Breast epithelium (tissue), 4 donors: ENCODE measurements at places on chromosomes 7 and 10. TPM values are rescaled to one million over a fixed set of nuclear protein-coding genes. Genes with fewer than 3 reads are reported as not detected.

Gene MSS51
- 2.6 TPM for total RNA-seq

Gene NEURL1
- 0.16 TPM for total RNA-seq

Gene PDE6C
- total RNA-seq, result not detected

Gene DOCK1
- total RNA-seq, result 101 TPM

GRCh38 chr7:1674161-1675035 lies 4.3 kb downstream of the ELFN1 start:
- peaks cover 68% of the 10 kb centered on the region for H3K27me3 ChIP-seq
- H3K27ac ChIP-seq, result no peak overlapping the region
- no peak for DNase-seq
- no peak overlapping the region for H3K4me3 ChIP-seq
- H3K36me3 ChIP-seq, result no peaks in the 10 kb centered on the region

Gene GFRA1
- total RNA-seq, result 98.5 TPM

Gene GDF10
- total RNA-seq, result 12.3 TPM

- H3K36me3 ChIP-seq, result no peaks in the 10 kb centered on the region
- H3K27ac ChIP-seq, result peak overlapping the region; percentile 41
- no peak for DNase-seq
- H3K27me3 ChIP-seq, result no peaks in the 10 kb centered on the region
- H3K4me1 ChIP-seq, result no peaks in the 10 kb centered on the region
Measured at GRCh38 chr10:110067960-110068770, 60.4 kb downstream of the ADD3 start.

DNA sequence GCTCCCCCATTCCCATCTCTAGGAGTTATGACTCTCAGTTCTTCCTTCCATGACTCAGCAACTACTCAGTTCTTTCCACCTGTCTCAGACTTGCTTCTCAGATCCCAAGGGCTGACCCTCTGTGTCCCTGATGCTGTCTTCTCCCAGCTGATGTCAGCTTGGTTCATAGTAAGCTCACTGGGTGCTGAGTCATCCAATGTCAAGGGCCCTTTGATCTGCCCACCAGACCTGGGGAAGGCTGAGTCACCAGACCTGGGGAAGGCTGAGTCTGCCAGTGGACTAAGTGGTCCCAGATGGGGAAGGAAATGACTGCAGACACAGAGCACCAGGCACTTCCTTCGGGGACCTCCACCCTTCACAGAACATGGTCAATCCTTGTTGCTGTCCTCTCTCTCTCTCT lies 76.1 kb upstream of the ZEB1 start:
- DNase-seq, result no peak
- H3K27me3 ChIP-seq, result no peaks in the 10 kb centered on the region
- H3K4me1 ChIP-seq, result no peaks in the 10 kb centered on the region
- H3K27ac ChIP-seq, result no peak overlapping the region
- H3K4me3 ChIP-seq, result no peak overlapping the region
- no peaks in the 10 kb centered on the region for H3K36me3 ChIP-seq

- H3K4me1 ChIP-seq, result no peaks in the 10 kb centered on the region
- H3K4me3 ChIP-seq, result no peak overlapping the region
- no peak overlapping the region for H3K27ac ChIP-seq
- no peaks in the 10 kb centered on the region for H3K36me3 ChIP-seq
- H3K27me3 ChIP-seq, result no peaks in the 10 kb centered on the region
Measured at GRCh38 chr10:35456784-35457183, 120.5 kb downstream of the CCNY start.

DNA sequence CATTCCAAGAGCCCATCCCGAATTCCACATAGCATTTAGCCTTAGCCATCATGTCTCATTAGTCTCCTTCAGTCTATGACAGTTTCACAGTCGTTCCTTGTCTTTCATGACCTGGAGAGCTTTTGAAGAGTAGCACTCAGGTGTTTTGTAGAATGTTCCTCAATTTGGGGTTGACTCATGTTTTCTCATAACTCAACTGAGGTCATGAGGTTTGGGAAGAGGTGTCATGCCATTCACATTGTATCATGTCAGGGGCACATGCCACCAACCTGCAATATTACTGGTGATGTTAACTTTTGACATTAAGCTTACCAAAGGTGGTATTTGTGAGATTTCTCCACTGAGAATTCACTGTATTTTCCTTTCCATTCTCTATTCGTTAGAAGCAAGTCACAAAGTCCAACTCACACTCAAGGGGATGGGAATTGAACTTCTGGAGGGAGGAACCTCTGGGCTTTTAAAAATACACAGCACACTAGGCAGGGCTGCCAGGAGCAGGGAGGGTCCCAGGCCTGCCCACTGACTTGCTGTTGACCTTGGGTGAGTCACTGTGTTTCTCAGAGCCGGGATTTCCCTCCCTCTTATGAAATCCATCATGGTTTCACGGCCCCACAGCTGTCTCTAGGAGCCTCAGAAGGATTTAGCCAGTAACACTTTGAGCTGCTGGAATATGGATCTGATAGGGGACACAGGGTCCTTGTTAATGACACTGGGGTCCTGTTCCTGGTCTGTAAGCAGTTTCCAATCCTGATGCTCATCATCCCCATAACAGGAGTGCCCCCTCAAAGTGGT lies 74.4 kb upstream of the TCF7L2 start:
- no peaks in the 10 kb centered on the region for H3K27me3 ChIP-seq
- H3K27ac ChIP-seq, result no peak overlapping the region
- no peak for DNase-seq
- H3K4me1 ChIP-seq, result no peaks in the 10 kb centered on the region
- no peak overlapping the region for H3K4me3 ChIP-seq

Gene UNCX
- total RNA-seq, result not detected

Gene POLR2J3
- total RNA-seq, result 13.5 TPM

DNA sequence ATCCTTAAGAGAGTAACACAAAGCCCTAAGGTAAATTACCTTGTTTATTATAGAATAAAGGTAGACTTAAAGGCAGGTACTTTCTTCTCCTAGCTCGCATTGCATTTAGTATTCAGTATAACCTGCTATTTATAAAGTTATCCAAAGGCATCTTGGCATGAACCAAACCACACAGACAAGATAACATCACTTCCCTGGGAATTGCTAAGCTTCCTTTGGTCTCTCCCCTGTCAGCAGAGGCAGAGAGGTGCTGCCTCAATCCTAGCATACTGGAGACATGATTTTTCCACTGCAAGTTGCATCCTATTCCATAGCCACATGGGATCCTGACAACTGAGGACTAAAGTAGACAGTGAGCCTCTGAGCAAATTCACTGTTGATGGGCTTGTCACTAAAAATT lies 101.7 kb upstream of the IL6 start:
- H3K27me3 ChIP-seq, result no peaks in the 10 kb centered on the region
- no peaks in the 10 kb centered on the region for H3K4me1 ChIP-seq
- no peak overlapping the region for H3K27ac ChIP-seq

DNA sequence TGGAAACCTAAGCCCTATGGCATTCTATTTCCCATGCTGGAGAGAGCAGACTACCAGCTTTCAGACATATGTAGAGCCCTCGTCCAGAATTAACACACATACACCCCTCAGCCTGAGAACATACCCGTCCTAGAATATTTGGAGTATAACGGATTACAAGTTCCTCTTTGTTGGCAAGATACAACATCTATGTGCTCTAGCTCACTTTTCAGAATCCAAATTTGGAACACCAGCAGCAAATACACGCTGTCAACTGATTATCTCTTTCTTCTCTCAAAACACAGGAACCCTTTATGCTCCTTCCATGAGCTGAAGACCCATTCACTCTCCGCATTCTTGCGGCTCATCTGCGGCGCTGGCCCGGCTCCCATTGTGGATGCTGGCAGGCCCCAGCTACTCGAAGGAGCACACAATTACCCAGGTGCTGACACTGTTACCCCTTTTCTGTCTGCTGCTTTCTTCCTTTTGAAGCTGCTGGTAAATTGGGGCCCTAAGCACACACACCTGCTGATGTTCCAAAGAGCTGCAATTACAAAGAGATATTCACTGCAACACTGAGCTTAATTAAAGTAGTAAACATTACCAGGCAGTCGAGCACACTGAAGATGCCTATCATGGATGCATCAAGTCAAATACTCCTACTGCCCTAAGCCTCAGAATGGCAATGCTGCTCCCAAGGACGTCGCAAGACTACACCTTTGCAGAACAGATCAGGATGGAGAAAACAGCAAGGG lies 70.0 kb downstream of the VOPP1 start:
- no peaks in the 10 kb centered on the region for H3K27me3 ChIP-seq
- no peak overlapping the region for H3K27ac ChIP-seq
- no peaks in the 10 kb centered on the region for H3K4me1 ChIP-seq
- H3K4me3 ChIP-seq, result no peak overlapping the region

GRCh38 chr7:94396037-94396431 lies 1.3 kb downstream of the COL1A2 start:
- no peak for DNase-seq
- no peaks in the 10 kb centered on the region for H3K27me3 ChIP-seq
- H3K36me3 ChIP-seq, result no peaks in the 10 kb centered on the region
- H3K4me1 ChIP-seq, result no peaks in the 10 kb centered on the region

GRCh38 chr10:88926566-88927415 lies 25.8 kb downstream of the ACTA2 start:
- no peaks in the 10 kb centered on the region for H3K4me1 ChIP-seq
- H3K36me3 ChIP-seq, result no peaks in the 10 kb centered on the region
- DNase-seq, result no peak
- H3K27me3 ChIP-seq, result no peaks in the 10 kb centered on the region
- H3K27ac ChIP-seq, result peak overlapping the region; percentile 74

Gene EFCAB10
- total RNA-seq, result not detected

DNA sequence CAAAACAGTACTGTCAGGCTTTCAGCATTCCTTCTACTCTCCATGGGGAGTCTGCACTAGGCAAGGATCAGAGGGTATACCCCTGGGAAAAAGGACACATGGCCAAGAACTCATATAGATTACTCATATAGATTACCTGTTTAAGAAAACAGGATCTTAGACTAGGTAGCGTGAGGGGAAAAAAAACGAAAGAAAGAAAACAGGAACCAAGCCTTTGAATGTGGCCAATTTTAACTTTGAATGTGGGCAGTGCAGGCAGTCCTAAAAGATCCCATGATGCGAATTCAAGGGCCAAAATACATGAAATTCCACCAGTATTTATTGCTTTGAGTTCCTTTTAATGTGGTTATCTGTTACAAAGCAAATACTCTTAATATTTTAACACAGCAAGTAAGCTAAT lies 108.6 kb upstream of the TAC1 start:
- H3K4me1 ChIP-seq, result no peaks in the 10 kb centered on the region
- DNase-seq, result no peak
- H3K27me3 ChIP-seq, result no peaks in the 10 kb centered on the region

Gene RNF148
- 11.8 TPM for total RNA-seq

DNA sequence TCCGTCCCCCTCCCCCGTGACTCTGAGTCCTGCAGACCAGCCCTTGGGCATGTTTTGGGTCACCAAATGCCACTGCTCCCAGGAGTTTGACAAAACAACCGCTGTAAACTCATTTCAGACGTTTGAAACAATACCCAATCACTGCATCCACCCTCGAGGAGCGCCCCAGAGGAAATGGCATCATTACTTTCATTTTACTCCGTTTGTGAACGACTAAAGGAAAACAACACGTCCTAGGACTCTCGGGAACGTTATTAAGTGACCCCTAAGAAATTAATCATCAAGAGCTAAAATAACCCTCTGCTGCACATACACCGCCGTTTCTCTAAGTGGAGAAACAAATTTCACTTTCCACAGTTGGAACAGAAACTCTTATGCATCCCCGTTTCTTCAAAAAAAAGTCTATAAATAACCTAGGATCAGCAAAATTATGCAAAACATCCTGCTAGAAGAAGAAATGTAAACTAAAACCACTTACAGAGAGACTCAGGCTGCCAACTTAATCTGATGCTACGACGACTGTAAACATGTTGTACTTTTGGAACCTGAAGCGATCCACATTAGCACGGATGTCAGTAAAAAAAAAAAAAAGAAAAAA lies 109.9 kb upstream of the EFCAB10 start:
- H3K27me3 ChIP-seq, result no peaks in the 10 kb centered on the region
- no peaks in the 10 kb centered on the region for H3K4me1 ChIP-seq
- H3K36me3 ChIP-seq, result no peaks in the 10 kb centered on the region

DNA sequence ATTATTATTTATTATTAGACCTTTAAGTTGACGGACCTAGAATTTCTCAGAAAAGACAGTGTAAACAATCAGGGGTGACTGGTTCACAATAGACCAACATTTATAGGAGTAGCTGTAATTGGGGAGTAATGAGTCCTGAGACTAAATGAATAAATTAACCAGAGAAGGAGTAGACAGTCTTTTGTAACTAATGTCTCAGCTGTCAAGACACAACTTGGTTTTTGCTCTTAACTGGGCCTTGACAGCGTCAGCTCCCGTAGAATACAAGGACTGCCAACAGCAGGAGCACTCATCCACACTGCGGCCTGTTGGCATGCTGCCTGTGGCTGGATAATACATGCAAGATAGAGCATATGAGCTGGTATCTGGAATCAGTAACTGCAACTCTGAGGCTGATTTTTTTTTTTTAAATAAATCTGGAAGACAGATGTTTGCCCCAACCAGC lies 123.9 kb downstream of the CACNA2D1 start:
- H3K27me3 ChIP-seq, result no peaks in the 10 kb centered on the region
- no peak for DNase-seq
- H3K4me3 ChIP-seq, result no peak overlapping the region
- H3K36me3 ChIP-seq, result no peaks in the 10 kb centered on the region
- no peaks in the 10 kb centered on the region for H3K4me1 ChIP-seq

GRCh38 chr7:120860156-120860555 lies 2.2 kb upstream of the TSPAN12 start:
- no peaks in the 10 kb centered on the region for H3K4me1 ChIP-seq
- no peaks in the 10 kb centered on the region for H3K36me3 ChIP-seq
- no peak for DNase-seq
- H3K27me3 ChIP-seq, result no peaks in the 10 kb centered on the region

- H3K27me3 ChIP-seq, result no peaks in the 10 kb centered on the region
- no peak overlapping the region for H3K27ac ChIP-seq
- no peaks in the 10 kb centered on the region for H3K36me3 ChIP-seq
- H3K4me1 ChIP-seq, result no peaks in the 10 kb centered on the region
- DNase-seq, result no peak
Measured at GRCh38 chr7:67438198-67438882, 441.7 kb downstream of the TYW1 start.

DNA sequence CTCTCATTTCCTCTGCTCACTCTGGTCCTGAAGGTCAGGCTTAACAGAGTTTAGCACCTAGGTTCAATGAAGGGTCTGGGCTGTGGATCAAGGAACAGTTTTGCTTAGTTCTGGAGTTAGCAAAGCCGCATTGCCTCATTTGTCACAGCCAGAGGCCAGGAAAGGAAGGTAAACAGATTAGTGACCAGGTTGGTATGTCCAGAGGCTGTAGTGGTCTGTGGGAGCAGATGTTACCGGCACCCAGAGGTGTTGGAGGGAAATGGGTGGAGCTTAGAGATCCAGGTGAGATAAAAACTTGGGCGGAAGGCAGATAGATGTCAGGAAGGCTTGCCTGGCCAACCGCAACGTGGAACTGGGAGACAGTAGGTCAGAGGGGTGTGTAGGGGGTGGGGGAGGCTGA lies 36.6 kb upstream of the ZMIZ2 start:
- DNase-seq, result no peak
- H3K4me1 ChIP-seq, result no peaks in the 10 kb centered on the region
- H3K27me3 ChIP-seq, result no peaks in the 10 kb centered on the region
- no peak overlapping the region for H3K27ac ChIP-seq
- H3K4me3 ChIP-seq, result no peak overlapping the region

- no peak overlapping the region for H3K27ac ChIP-seq
- no peaks in the 10 kb centered on the region for H3K4me1 ChIP-seq
- H3K36me3 ChIP-seq, result no peaks in the 10 kb centered on the region
Measured at GRCh38 chr7:55255496-55256445, 109.4 kb upstream of the LANCL2 start.
